ENCODE measurements at places on chromosomes 6 and 20.

DNA sequence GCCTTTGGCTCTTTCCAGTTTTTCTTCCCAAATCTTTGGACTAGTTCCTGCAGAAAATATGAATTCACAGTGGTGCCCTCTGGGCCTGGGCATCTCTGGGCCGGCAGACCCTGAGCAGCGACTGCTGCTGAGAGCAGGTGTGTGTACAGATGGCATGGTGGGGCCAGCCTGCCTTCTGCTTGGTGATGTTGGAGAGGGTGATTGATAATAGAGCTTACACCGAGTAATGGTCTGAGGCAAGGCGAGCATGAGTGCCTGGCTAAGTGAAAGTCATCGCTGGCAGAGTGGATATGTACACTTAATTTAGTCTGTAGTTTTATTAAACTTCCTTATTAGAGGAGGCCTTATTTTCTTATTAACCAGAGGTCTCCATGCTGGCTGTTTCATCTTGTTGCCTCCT is 156.9 kb downstream of the CDKAL1 start:
- DNase-seq = no peak

- DNase-seq = no peak
Measured at GRCh38 chr20:21251278-21251677, 51.9 kb upstream of the XRN2 start.

- no peak for DNase-seq
Measured at GRCh38 chr6:137231895-137232294, 12.7 kb upstream of the IFNGR1 start.

GRCh38 chr6:56516003-56516402 is 126.7 kb downstream of the DST start:
- DNase-seq = no peak

- DNase-seq = no peak
Measured at GRCh38 chr6:1697688-1698351, 88.1 kb downstream of the FOXC1 start.

- DNase-seq = no peak
Measured at GRCh38 chr20:45112754-45113153, 2.2 kb downstream of the WFDC5 start.

DNA sequence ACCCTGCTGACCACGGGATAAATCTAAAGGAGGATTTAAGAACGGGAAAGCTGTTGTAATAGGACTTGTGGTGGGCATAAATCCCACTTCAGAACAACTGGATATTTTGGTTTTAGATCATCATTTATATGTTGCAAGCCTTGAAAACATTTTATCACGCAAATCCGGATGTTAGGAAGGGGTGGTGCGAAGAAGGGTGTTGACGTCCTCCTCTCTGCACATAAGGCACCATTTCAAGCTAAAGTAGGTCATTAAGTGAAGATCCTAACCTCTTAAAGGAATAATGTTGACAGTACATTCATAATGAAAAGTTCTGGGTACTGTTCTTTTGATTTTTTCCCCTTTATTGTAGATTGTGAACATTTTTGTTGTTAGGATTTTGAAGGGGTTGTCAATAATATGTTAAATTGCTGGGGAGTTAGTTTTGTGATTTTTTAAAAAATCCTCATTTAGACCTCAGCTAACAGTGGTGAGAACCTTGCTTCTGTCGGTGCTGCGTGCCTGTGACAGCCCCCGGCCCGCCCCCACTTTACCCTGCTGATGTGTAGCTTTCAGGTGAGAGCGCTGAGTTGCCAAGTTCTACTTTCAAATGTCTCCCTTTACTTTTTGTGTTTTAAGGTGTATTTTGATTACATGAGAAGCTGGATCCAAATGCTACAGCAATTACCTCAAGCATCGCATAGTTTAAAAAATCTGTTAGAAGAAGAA is 88.8 kb downstream of the MAP3K4 start:
- no peak for DNase-seq

GRCh38 chr20:46108435-46108841 is 9.7 kb upstream of the CD40 start:
- DNase-seq = peak; percentile 69

- no peak for DNase-seq
Measured at GRCh38 chr6:81606965-81607381, 145.5 kb downstream of the TENT5A start.

DNA sequence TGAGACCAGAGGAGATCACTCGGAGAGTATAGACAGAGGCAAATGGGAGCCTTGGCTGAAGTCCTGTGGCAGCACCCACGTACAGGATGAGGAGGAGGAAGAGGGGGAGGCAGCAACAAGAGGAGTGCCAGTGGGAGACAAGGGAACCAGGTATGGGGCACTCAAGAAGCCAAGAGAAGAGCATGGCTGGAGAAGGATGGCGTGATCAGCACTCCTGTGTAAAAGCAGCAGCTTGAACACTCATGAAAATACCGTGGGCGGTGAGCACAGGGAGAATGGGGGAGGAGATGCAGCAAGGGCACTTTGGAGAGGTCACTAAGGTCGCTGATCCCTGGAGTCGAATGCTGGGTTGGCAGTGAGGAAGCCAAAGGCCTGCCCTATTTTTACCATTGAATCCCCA is 51.2 kb upstream of the PRND start:
- DNase-seq = no peak

- DNase-seq = no peak
Measured at GRCh38 chr6:145904868-145905267, 59.3 kb downstream of the SHPRH start.

GRCh38 chr20:43840382-43841070 is 74.1 kb upstream of the TOX2 start:
- DNase-seq = peak; percentile 75

DNA sequence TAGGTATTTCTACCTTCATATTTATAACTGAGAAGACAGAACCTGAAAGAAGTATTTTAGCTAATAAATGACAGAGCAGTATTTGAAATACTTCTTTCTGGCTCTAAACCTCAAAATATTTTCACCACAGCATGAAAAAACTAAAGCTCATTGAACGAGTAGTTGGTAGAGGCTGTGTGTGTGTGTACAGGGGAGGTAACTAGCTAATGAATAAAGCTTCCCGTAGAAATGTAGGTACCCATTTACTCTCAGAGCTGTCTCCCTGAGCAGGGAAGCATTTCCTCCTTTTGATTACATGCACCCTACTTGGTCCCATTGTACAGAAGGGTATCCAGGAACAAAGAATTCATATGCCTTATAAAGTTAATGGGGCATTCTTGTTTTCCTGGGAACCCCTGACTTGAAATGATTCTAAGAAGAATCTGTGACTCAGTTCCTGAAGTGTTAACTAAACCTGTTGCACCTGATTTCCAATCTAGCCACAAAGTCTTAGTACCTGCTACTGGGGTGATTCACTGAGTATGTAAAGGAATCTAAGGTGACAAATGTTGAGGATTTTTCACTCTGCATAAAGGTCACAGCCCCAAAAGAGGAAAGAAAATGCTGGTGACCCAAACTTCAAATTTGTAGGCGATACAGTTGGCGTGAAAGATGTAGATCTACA is 12.5 kb downstream of the CRYBG1 start:
- DNase-seq = no peak

DNA sequence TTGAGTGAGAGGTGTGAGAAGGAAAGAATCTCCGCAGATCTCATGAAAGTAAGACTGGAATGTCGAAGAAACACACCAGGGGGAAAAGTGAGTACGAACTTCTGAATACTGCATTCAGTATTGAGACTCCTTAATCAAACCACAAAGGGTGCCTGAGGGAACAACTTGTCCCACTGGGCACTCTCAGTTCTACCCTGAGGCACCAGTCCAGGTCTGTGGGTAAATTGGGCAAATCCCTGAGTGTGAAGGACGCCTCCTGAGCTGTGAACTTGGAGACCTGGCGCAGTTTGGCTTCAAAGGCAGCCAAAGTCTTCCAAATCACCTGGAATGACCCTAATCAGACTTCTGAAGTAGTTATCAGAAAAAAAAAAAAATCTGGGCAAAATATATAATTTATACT is 329.7 kb downstream of the BTBD9 start:
- DNase-seq = no peak

DNA sequence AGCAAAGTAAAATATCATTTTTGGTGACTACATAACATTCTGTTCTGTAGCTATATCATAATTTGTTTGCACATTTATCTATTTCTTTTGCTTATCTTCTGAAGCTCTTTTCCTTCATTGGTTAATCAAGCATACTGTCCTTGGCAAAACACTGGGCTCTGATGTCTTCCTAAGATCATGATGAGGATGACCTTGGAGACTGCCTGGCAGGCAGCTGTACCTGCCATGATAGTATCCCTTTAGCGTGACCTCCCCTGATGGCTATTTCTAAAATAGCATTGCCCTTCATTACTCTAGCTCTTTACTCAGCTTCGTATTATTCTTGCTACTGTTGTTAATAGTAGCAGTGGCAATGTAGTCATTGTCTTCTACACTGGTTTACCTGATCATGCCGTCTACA is 46.0 kb upstream of the ELOVL5 start:
- DNase-seq = no peak

DNA sequence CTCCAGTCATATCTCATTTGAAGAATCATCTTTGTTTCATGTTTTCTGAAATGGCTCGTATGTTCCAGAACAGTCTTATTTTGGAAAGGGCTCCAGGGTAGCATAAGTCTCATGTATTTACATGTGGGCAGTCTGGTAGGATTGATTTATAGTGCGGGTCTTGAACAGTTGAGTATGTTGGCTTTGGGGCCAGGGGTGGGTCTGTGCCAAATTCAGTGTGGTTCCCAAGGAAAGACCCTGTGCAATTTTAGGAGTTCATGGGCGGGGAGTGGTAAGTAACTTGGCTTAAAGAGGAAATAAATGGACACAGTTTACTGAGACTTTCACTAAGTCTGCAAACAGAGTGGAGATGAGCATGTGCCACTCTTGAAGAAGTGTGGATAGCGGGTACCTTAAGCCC is 7.7 kb downstream of the FNDC1 start:
- no peak for DNase-seq

DNA sequence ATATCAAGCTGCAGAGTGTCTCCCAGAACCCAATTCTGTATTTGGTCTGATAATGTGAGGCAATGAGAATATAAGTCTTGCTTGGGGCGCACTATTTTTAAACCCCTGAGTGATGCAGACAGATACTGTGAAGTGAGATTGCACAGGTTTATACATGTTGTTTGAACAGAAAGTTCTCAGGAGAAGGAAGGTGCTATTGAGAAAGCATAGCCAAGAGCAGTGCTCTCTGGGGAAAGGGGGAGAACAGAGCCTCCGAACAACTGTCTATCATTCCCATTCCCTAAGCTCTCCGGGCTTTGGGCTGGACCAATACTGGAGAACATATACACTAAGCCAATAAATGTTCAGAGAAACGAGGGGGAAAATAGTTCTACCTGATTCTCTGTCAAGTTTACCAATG is 75.8 kb downstream of the PERP start:
- no peak for DNase-seq

GRCh38 chr20:38685853-38686473 is 38.3 kb upstream of the SLC32A1 start:
- peak; percentile 41 for DNase-seq

DNA sequence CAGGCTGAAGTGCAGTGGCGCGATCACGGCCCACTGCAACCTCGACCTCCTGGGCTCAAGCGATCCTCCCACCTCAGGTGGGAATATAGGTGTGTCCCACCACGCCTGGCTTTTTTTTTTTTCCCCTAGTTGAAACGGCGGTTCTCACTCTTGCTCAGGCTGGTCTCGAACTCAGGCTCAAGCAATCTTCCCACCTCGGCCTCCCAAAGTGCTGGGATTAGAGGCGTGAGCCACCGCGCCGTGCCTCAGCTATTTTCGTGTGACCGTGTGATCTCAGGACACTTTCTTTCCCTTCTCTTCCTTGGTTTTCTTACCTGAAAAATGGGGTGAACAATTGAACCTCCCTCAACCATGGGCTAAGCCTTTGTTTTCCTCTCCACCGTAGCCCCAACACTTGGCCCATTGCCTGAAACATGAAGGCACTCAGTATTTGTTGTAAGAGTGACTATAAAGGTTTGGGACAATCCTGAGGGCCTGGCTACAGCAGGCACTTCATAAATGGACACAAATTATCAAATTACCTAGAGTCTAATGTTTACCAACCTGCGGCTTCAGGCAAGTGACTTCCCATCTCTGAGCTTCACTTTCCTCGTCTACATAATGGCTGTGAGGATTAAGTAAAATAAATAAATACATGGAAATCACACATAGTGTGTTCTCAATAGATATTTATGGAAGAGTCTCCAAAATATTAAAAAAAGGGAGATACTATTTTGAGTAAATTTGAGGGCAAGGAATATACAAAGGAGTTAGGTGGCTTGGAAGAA is 31.4 kb upstream of the ID1 start:
- no peak for DNase-seq

GRCh38 chr20:48398506-48399449 is 429.0 kb downstream of the PREX1 start:
- no peak for DNase-seq

GRCh38 chr20:57526087-57526884 is 1.3 kb upstream of the CTCFL start:
- no peak for DNase-seq

- no peak for DNase-seq
Measured at GRCh38 chr6:75581231-75581630, 20.4 kb upstream of the SENP6 start.

DNA sequence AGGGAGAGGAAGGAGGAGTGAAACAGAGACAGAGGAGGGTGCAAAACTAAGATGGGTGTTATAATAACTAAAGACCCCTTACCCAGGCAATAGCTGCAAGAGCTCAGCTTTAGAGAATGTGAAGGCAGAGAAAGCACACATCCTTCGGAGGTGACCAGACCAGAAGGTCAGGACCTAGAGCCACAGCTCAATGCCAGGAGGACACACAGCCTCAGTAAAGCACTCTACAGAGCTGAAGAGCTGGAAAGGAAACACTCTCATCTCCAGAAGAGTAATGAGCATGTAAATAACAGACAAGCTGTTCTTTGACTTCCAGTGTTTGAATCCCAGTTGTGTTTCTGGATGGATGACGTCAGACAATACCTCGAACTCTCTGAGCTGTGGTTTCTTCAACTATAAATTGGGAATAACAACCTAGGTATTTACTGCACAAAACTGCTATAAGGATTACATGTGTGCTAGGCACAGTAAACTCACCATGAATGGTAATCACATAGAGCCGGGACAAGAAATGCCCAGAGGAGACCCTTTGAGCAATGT is 63.2 kb downstream of the MAP3K5 start:
- no peak for DNase-seq

- DNase-seq = peak; percentile 65
Measured at GRCh38 chr20:49384437-49385434, 97.7 kb downstream of the KCNB1 start.

GRCh38 chr6:12065321-12066140 is 53.4 kb downstream of the HIVEP1 start:
- peak; percentile 42 for DNase-seq

- no peak for DNase-seq
Measured at GRCh38 chr6:37174196-37174514, 4.2 kb downstream of the PIM1 start.
